Stimulated activated CD8-positive, alpha-beta memory T cell treated with anti-CD3 and anti-CD28 coated beads, Interleukin-15, amount 100 ng/mL, for 24 hours (primary cell): ENCODE measurements at places on chromosomes 1 and 21.

DNA sequence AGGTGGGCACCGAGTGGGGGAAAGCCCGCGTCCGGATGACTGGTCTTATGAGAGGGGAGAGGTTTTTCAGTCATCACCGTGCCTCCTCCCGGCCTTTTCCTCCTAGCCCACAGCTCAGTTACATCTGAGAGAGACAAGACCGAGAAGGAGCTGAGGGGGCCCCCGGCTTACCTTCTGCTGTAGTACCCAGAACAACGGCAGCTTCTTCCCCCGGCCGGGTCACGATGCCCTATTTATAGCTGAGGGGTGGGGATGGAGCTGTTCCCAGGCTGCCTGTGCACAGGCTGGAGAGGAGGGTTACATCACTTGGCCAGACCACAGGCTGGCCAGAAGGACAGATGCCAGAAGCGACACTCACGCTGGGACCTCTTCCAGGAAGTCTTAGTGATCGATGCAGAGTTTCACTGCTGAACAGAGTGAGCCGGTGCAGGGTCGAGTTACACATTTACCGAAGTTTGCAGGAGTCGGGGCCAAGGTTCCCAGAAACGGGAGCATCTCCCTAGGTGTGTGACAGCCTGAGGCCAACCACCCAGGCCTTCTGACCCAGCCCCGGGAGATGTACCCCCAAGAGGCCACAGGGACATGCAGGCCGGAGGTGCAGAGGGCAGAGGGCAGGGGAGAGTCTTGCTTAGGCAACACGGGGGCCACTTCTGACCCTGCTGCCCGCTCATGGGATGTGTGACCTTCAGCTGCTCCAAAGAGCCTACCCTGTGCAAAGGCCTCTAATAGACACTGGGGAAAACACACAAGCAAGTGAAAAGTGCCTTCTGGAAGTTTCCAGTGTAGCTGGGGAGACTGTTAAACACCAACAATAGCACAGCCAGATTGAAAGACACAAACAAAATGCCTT is at the start of gene AGT:
Gene AGT (minus strand): TSS at position 208 of the 850 bp plus-strand sequence. CDS start 3,299 bp downstream, outside the sequence.
- DNase-seq: no peak

DNA sequence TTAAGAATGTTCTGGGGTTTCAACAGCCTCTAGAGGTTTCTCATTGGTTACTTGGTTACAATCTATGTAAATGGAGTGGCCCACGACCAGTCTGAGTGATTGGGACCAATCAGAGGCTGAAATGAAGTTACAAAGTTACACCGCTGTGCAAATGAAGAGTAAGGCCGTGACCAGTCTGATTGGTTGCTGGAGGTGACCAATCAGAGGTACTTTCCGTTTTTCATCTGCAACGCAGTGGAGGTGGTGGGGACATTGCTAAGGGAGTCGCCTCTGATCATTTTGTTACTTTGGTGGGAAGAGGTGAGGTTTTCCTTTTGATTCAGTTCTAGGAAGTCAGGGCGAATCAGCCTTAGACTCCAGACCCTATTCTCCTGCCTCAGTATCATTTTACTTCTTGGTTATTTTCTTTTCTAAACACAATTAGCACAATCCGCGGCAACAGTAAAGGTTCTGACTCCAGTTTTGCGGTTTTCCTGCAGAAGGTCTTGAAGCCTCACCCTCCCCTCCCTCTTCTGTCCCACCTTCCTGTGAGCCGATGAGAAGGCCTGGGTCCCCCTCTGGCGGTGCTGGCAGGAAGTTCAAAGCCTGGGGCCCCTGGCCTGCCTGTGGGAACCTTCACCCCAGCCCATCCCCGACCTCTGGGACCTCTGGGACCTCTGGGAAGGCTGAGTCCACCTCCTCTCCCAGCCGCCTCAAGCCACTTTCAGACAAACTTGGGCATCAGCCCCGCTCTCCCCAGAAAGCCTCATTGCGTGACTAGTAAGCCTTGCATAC is 38.7 kb upstream of the TTC34 start:
- DNase-seq: no peak

DNA sequence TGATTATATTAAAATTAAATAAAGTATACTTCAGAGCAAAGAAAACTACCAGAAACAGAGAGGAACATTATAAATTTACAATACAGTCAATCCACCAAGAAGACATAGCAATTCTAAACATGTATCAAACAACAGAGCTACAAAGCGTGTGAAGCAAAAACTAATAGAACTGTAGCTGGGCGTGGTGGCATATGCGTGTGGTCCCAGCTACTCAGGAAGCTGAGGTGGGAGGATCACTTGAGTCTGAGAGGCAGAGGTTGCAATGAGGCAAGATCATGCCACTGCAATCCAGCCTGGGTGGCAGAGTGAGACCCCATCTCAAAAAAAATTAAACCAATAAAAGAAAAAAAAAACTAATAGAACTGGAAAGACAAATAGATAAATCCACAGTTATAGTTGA is 12.3 kb downstream of the CCDC185 start:
- no peak for DNase-seq

GRCh38 chr1:94279038-94279437 is 41.7 kb upstream of the ARHGAP29 start:
- DNase-seq: no peak

DNA sequence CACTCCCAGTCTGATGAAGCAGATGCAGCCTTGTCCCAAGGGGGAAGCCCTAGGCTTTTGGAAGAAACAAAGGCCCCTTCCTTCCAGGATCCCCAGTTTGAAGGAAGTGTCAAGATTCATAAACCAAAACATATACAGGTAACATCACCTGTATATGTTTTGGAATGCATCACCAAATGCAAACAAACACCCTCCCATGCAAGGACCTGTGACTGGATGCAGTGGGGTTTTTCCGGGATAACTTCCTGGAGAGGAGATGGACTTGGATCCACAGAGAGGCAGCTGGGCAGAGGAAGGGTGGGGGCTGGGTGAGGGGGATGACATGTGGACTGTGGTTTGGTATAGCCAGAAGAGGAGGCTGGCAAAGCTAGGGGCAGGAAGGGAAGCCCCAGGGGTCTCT is 1.5 kb upstream of the PLA2G2F start:
- no peak for DNase-seq

- no peak for DNase-seq
Observed at GRCh38 chr1:154541231-154541630, 17.2 kb downstream of the UBE2Q1 start.

DNA sequence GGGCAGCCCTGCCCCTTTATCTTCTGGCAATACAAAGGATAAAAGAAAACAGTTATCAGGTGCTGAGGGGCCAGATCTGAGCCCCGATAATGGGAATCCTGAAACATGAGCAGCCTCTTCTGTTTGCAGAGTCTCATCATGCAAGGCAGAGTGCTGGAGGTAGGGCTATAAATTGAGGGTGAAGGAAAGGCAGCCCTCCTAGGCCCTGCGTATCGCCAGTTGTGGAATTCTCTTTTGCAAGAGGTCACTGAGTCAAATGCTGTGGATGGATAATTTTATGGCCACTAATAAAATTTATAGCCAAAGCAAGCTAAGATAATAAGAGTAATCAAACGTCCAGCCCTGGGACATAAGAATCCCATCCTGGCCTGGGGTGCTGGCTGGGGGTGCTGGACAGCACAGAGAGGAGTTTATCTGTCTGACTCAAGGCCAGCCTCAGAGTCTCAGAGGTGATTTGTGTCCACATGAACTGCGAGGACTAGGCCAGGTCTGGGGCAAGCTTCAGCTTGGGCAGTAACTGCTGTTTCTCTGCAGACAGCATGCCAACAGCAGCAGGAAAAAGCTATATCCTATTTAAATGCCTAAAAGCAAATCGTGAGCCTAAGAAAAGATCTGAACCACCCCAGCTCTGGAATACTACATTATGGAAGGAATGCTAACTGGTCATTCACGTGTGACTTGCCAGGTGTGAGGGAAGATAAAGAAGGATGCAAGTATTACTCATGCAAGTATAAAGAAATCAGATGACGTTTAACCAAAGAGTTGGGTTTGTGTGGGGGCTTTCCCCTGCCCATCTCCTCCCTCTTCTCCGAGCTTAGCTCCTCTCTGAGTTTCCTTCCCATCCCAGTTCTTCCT is 254.8 kb downstream of the KIF26B start:
- DNase-seq: no peak

GRCh38 chr1:23399229-23399628 is 25.3 kb downstream of the TCEA3 start:
- DNase-seq: no peak

GRCh38 chr1:79052829-79053449 is 46.4 kb upstream of the ADGRL4 start:
- DNase-seq: no peak

DNA sequence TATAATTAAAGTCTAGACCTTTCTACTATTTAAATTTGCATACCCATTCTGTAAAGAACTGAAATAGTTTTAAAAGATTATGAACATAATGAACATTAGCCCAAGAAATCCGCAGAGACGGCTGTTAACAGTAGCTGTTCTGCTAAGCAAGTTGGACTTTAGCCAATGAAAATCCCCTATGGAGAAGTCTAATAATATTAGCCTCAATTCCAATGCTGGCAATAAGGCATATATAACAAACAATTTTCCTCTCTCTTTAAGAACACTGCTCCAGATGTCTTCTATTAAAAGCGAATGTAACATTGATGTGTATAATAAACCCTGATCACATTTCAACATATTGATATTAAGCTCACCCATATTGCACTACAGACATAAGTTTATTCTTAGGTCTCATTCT is 221.3 kb upstream of the KCTD3 start:
- no peak for DNase-seq
